ENCODE measurements at places on chromosomes 7 and 10.

- no peak for DNase-seq
These were observed 124.3 kb downstream of the THSD7A start for GRCh38 chr7:11707606-11708193.

DNA sequence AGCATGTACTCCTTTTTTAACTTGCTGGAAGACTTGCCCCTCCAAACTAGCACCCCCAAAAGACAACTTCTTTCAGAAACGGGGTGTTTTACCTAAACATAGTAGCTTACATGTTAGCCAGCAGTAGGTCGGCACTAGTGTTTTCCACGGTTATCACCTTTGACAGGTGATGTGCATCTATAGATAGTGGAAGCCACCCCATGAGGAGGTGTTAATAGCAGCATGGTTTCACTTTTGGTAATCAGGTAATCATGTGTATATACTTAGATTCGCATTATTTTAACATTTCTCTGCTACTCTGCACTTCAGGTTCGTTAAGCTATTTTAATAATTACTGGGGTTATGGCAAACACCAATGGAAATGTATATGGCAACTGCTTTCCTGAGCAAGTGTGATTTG, 17.6 kb downstream of the SRI start:
- DNase-seq: no peak

DNA sequence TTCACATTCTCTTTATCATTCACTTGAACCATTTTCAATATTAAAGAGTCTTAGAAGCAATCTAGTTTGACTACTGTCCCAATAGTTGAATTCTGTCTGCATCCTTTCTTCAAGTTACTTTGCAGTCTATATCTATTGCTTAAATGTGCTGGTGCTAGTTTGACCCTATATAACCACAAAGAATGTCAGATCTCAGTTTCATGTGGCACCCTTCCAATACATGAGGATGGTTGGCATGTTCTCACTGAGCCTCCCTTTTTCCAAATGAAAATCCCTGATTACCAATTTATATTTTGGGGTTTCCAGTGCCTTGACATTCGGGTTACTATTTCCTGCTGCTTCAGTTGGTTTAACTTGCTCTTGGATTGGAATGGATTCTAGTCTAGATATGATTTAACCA, 292.7 kb downstream of the EXOC4 start:
- no peak for DNase-seq

DNA sequence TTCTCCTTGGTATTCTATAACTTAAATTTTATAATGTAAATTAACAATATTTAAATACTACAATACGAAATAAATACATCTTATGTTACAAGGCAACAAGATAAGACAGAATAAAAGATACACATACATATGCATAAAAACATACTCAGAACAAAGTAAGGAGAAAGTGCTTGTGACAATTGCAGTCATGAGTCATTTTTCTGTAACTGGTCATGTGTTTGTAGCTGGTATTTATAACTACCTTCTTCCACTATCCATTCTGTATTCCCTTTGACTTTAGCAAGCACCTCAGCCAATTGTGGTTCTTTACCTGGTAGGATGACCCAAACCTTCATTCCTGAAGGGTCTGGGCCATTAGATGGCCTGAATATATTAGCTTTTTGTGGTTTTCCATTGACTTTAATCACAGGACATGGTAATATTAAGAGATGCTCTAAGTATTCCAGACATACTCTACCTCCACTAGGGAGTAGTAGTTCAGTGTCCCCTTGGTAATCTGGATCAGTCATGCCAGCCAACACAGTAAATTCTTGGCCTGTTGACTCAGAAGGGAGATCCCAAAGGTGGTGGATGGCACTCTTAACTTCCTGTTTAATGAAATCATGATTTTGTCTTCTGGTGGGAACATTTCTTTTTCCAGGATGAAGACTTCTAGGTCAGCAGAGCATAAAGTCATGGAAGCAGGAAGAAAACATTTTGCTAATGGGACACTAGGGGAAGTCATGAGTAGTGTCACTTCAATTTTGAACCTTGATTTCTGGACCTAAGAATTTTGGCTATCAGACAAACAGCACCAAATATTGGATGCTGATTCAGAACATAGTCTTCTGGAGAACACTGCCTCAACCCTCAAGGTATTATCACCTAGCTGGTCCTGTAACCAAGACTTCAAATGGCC, 733.7 kb upstream of the IGFBP3 start:
- no peak for DNase-seq

DNA sequence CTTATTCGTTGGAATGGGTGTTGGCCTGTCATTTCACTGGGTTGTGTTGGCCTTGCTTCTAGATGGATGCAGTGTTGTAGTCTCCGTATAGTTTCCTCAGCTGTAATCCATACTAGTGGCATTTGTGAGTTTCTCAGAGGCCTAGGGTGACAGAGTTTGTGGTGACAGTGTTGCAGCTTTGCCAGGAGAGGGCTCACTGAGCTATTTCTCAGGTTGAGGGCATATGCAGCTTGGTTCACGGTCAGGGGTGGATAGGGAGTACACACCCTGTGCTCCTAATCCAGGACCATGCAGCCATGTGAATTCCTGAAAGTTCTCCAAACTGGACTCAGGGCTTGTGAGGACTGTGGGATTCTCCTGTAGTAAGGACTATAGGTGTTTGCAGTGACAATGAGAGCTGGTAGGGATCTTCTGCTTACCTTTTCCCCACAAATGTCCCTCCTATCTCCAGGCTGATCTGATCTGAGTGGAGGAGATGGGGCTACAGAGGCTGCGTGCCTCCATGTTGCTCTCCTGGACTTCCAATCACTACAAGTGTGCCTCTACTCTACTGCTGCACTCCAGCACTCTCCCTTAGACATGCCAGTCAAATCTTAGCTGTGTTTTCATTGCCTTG, 229.0 kb downstream of the STK31 start:
- no peak for DNase-seq

GRCh38 chr7:67890316-67890715, 893.7 kb downstream of the TYW1 start:
- no peak for DNase-seq

- DNase-seq: no peak
These were observed 1.5 kb upstream of the MTPN start for GRCh38 chr7:135978624-135979023.

- DNase-seq: no peak
These were observed 12.6 kb downstream of the TRIM8 start for GRCh38 chr10:102656791-102657371.

GRCh38 chr10:10796774-10797415, 220.8 kb upstream of the CELF2 start:
- DNase-seq: no peak

DNA sequence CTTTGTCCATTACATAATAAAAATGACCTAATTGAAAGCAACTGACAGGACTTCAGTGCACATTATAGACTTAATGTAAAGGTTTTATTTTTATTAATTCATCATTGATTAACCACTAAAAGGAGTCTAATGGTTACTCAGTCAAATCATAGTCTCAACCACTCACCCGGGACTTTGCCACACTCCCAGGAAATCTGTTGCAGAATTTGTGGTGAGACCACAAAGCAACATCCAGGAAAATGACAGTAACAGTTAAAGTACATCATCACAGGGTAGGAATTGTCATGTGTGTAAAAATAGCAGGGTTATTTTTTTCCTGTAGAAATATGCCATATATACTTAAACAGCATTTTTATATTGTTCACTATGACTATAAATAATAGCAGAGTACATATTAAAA, 6.3 kb upstream of the HGF start:
- DNase-seq: no peak

DNA sequence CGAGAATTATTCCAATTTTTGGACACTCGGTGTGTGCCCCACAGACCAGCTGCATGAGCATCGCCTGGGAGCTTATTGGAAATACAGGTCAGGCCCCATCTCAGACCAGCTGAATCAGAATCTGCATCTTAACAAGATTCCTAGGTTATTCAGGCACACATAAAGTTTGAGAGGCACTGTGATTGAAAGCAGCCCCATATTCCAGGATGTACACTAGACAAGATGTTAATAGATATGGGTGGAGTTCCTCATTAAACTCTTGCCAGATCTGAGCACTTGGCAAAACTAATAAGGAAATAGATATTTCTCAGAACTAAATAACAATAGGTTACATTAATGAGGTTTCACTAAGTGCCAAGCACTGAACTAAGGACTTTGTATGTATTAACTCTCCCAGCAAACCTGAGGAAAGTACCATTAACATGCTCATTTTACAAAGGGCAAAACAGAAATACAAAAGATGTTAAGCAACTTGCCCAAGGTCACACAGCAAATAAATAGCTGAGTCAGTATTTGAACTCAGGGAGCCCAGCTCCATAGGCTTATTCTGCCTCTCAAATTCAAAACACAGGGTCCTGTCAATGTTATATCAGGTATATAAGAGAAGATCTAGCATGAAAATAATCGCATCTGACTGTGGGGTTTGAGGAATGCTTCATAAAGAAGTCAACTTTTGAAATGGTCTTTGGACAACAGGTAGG, 29.9 kb downstream of the PPP1R3C start:
- DNase-seq: no peak

- no peak for DNase-seq
These were observed 26.8 kb upstream of the DGKI start for GRCh38 chr7:137873524-137873923.

GRCh38 chr7:101390901-101391301, 28.2 kb downstream of the COL26A1 start:
- no peak for DNase-seq

DNA sequence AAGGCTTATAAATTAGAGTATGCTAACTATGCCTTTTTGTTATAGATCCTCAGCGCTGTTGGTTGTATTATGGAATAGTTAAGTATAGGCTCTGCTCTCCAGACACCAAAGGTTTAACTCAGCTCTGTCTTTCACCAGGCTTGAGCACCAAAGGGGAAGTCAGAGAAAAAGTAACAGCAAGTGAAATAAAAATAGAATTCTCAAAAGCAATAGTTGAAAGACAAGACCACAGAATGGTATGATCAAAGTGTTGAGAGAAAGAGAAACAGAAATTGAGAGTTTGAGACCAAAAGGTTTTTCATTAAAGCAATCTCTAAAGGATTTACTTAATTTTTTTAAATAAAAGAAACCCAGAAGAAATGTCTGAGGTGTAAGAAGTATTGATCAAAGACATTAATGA, 529.8 kb upstream of the C7orf33 start:
- DNase-seq: no peak

GRCh38 chr7:104650991-104651640, 322.7 kb downstream of the LHFPL3 start:
- no peak for DNase-seq

GRCh38 chr7:127865466-127865865, 165.8 kb downstream of the LRRC4 start:
- DNase-seq: no peak

GRCh38 chr7:117908031-117908795, 35.0 kb upstream of the CTTNBP2 start:
- DNase-seq: no peak

- no peak for DNase-seq
These were observed 69.8 kb downstream of the GLI3 start for GRCh38 chr7:42167206-42167605.

GRCh38 chr10:71773221-71773971, at the start of gene VSIR:
VSIR (minus strand) TSS chr10:71773520; CDS start chr10:71773439, 81 bp downstream.
- DNase-seq: no peak

DNA sequence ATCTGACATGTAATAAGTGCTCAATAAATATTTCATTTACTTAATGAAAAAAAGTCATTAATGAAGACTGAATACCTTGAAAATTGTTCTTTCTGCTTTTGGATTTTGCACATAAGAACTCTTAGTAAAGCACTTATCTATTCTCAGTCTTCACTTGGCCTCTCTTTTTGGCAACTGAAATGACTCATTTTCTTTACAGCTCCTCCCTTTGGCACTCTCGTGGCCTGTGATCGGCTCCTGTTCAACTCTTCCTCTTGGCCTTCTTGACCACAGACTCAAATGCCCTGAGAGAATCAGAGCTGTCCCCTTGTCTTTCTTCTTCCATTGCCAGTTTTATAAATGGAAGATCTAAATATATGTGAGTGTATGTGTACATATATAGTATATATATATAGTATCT, 54.2 kb downstream of the FOXP2 start:
- no peak for DNase-seq

- DNase-seq: no peak
These were observed 63.7 kb downstream of the PRSS58 start for GRCh38 chr7:142194201-142194600.

- no peak for DNase-seq
These were observed 90.4 kb downstream of the OSBPL3 start for GRCh38 chr7:24889611-24890010.

GRCh38 chr10:35456153-35456720, 119.9 kb downstream of the CCNY start:
- DNase-seq: no peak

- no peak for DNase-seq
These were observed 517.3 kb downstream of the GRID1 start for GRCh38 chr10:85849315-85849714.

DNA sequence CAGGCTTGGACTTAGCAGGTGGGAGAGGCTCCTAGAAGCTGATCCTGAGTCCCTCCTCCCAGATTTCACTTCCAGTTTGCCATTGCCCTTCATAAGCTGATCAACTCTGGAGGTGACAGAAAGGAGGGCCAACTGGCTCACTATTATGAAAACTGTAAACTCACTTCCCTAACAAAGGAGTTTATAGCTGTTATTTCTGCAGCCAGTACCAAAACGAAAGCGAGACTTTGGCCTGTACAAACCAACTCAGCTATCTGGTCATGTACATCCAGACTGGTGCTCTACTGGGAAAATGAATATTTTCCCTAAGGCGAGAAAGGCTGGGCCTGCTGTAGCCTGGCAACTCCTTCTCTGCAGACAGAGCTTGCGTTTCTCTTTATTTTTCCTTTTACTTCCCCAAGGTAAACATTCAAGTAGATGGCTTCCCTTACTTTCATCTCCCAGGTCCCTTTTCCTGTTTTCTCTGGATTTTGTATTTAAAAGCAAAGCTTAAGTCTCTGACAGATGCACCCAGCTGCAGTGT, 54.7 kb downstream of the GALNT17 start:
- no peak for DNase-seq

GRCh38 chr10:10685566-10685965, 332.1 kb upstream of the CELF2 start:
- DNase-seq: no peak

GRCh38 chr10:71366690-71367089, 30.0 kb upstream of the CDH23 start:
- no peak for DNase-seq

DNA sequence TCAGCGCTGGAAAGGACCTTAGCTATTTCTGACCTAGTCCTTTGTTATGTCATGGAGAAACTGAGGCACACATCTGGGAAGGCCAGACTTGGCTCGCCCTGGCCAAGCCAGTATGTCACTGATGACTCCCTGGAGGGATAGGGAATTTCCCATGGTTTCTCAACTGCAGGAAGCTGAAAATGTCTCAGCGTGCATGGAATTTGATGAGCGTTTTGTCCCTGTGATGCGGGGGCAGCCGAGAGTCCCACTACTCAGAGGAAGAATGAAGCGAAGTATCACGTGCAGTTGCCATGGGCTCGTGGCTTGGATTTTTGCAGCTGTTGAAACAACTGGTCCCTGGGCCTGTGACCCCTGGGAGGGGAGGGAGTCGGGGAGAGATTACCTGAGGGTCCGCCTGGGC, 44.8 kb downstream of the CLIP2 start:
- DNase-seq: no peak

DNA sequence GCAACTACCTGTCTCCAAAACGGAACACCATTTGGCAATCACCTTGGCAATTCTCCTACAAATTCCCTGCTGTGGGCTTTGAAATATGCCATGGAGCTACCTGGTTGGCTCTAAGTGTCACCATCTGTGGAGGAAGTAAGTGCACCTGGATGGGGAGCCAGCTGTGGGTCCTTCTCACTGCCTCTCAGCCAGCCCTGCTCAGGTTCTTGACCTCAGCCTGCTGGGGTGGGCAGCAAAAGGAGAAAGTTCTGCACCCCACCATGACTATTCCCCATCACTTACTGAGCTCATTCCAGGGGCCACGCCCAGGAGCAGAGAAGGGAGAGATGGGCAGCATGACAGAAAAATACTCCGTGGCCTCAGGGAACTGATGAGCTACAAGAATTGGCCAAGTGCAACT, 158.7 kb downstream of the TNS3 start:
- no peak for DNase-seq

Measured in NCI-H1436 treated with DMSO at 0.1 percent for 48 hours (cell line).